Daoy (cell line): ENCODE measurements at places on chromosomes 1 and 21. TPM values are rescaled to one million over a fixed set of nuclear protein-coding genes. Genes with fewer than 3 reads are reported as not detected.
A peak's percentile ranks its signal among the peaks of the same experiment; 100 is the strongest.

The C1orf141 gene
- not detected in 2 replicates for total RNA-seq

- DNase-seq = no peak
These were observed 302.1 kb upstream of the SGIP1 start for GRCh38 chr1:66231681-66232463.

GRCh38 chr1:16202281-16203210 lies 9.9 kb downstream of the ARHGEF19 start:
- no peak for DNase-seq

GRCh38 chr1:156429313-156430060 lies 60.5 kb downstream of the RHBG start:
- no peak for DNase-seq

- DNase-seq = peak; percentile 98
These were observed 16.8 kb upstream of the RIPK4 start for GRCh38 chr21:41783476-41784180.

GRCh38 chr21:35041122-35041521 lies 8.0 kb downstream of the RUNX1 start:
- no peak for DNase-seq

The NBPF4 gene
- 0.46 TPM in 1 of 2 replicates, not detected in the other for total RNA-seq
